DMS153 (cell line): ENCODE measurements at places on chromosomes 2 and 18.

- no peak for DNase-seq
Observed at GRCh38 chr2:217149087-217149660, 289.3 kb upstream of the TNP1 start.

- DNase-seq, result no peak
Observed at GRCh38 chr2:224222291-224222690, 179.6 kb downstream of the FAM124B start.

GRCh38 chr18:7632152-7633098 is 65.3 kb downstream of the PTPRM start:
- no peak for DNase-seq

GRCh38 chr2:96098900-96099590 is 17.3 kb downstream of the ADRA2B start:
- DNase-seq, result no peak

DNA sequence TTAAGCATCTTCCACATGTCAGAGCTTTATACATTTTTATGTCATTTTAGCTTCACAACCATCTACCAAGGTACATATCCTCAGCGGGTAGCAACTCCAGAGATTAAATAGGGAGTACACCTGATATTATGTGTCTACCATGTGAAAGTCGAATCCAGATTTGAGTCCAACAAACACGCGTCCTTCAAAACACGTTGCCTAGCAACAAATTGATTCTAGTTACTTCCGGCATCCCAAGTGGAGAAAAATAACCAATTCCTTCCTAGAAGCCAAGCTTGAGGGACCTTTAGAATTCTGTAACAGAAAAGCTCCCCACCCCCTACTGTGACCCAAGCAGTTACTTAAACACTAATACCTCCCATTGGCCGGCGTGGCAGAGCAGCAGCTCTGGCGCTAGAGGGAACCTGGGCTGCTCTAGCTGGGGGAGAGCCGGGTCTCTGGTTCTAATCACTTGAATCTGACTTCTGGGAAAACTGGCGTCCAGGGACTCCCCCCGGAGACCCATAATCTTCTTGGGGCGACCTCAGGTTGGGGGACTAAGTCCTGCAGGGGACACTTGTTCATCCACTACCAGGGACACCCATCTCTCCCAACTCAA is at the start of gene ERICH2:
TSS of gene ERICH2 (plus strand) at position 371 of the 598 bp plus-strand sequence. CDS start 304 bp downstream, outside the sequence.
- DNase-seq, result peak; percentile 87

DNA sequence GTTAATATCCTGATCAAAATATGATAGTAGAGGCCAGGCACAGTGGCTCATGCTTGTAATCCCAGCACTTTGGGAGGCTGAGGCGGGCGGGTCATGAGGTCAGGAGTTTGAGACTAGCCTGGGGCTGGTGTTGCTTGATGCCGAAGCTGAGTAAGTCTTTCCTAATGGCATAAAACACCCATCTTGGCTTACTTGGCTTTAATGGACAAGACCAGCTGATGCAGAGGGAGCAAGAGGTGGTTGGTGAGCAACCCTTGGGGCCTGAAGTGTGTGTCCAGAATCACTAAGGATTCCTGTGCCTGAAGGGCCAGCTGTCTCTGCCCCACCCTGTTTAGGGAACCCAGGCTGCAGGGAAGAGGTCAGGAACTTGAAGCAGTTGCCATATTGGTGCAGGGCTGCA is 217.2 kb downstream of the ARL4C start:
- DNase-seq, result no peak

DNA sequence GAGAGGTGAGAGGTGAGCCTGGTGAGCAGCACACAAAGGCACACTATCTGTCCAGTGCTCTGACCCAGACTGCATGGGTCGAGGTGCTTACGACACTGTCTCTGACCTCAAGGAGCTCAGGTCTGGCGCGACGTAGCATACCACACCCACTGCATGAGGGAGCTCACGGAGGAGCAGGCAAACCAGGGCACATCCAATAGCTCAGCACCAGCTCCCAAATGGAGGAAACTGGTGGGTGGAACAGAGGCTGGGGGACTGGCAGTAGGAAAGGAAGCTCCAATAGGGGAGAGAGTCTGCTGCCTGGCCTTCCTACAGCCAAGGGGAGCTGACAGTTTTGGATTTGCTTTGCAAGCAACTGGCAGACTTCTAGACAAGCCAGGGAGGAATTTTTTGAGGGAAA is 36.3 kb downstream of the CELF4 start:
- DNase-seq, result no peak

DNA sequence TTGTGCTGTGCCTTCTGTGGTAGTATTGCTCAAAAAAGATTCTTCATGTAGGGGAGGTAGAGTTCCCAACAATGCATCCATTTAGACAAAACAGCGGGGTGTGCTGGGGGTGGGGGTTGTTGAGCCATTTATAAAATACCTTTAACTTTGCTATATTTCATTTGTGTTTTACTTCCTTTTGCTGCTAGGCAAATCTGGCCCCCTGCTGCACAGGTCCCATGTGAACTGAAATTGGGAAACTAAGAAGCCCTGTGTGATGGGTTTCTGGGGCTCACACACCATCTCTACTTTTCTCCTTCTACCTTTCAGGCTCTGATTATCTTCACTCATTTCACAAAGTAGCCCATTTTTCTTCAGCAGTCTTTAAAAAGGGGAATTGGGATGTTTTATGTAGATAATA is 52.7 kb upstream of the ITGA4 start:
- no peak for DNase-seq

DNA sequence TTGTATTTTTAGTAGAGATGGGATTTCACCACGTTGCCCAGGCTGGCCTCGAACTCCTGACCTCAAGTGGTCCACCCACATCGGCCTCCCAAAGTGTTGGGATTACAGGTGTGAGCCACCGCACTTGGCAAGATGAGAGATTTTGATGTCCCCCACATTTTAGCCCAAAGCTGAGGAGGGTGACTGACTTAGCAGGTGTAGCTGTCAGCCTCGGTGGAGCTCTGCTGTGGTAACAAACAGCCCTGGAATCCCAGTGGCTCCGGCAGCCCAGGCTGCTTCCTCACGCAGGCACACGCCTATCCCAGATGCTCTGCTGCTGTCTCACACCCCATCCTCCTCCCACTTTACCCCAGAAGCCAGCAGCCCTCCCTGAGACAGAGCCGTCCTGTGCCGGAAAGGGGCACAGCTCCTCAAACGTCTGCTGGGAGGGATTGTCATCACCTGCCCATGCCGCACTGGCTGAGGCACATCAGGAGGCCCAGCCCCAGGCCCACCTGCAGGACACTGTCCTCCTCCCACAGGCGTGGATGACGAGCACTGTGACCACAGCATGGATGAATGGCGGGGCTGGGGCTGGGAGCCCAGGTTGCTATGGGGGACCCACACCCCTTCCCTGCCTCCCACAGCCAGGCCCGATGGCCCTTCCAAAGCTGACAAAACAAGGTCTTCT is 10.6 kb upstream of the BOK start:
- no peak for DNase-seq

GRCh38 chr2:205902041-205902899 is 183.7 kb downstream of the INO80D start:
- peak; percentile 77 for DNase-seq

- DNase-seq, result no peak
Observed at GRCh38 chr2:112794841-112795240, 10.5 kb upstream of the IL1A start.
